ENCODE measurements at places on chromosomes 6 and 20.

- DNase-seq = no peak
Observed at GRCh38 chr6:29561091-29561490, 1.6 kb upstream of the UBD start.

DNA sequence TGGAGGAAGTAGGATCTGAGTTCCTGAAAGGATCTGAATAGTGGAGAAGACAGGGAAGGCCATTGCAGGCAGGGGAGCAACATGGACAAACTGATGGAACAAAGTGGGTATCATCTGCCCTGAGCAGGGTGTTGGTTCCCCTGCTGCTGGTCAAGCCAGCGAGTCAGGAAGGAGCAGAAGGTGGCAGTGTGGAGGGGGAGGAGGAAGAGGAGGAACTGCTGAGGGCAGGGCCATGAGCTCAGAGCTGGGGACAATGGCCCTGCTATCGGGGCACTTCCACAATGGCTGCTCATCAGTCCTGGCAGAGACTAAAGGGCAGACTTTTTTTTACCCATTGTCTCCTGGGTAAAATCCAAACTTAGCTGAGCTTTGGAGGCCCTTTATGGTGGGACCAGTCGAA, 13.6 kb downstream of the CNBD2 start:
- no peak for DNase-seq

- no peak for DNase-seq
Observed at GRCh38 chr6:165663736-165664558, 906 bp upstream of the PDE10A start.

- no peak for DNase-seq
Observed at GRCh38 chr20:8194721-8195120, 62.7 kb downstream of the PLCB1 start.

DNA sequence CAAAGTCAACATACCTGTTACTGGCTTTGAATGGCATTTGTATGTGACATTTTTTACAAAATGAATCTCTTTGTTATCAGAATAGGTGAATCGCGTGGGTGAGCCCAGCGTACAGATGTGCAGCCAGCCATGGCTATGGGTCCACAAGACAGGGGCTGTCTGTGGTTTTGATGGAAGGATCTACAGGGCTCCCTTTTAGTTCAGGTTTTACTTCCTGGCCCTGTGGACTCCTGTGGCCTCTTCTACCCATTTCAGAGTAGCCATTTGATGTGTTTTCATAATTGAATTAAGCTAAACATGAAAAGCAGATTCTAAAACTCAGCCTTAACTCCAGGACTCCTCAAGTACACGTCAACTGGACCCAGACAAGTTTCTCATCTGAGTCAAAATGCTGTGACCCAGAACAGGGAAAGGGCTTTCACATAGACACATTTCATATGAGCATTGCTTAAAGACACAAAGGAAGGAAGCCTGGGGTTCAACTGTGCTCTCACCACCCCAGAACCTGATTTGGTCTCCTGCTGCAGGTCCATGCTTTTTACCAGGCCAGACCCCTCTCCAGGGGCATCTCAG, 105.3 kb upstream of the NAA20 start:
- no peak for DNase-seq

DNA sequence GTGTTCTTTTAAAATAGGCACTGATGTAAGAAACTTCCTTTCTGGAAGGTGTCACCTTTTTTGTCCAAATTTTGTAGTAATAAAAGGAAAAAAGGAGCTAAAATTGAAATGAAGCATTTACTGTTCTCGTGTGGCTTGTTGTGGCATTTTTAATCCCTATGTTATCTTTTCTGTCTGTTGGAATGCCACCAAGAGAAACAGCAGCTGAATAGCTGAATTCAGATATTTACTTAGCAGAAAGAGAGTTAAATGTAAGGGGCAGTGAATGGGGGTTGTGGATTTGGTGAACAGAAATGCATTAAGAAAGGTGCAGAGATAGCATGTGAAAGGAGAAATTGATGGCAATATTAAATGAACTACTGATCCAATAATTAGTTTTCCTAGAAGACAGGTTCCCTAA, 573.6 kb upstream of the EPHA7 start:
- DNase-seq = no peak

GRCh38 chr6:3585320-3585935, 128.6 kb upstream of the SLC22A23 start:
- DNase-seq = no peak

- no peak for DNase-seq
Observed at GRCh38 chr20:24160563-24161281, 172.1 kb upstream of the GGTLC1 start.

DNA sequence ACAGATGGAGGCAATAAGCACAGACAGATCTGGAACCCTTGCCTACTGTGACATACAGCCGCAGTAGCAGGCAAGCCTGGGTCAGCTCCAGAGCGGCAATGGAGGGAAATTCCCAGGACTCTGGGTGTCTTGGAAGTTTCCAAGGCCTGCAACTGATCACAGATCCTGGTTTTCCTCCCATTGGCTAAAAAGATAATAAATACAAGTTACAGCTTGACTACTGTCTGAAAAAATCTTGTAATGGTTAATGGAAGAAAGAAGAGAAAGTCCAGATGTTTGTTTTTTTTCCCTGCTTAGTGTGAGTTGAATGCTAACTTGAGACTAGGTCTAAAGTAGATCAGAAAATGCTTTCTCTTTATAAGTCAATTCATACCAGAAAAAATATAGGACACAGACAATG, 307.6 kb downstream of the ALDH8A1 start:
- DNase-seq = no peak

GRCh38 chr6:17725083-17725482, 18.4 kb upstream of the NUP153 start:
- DNase-seq = no peak

- no peak for DNase-seq
Observed at GRCh38 chr6:17912521-17912920, 74.9 kb downstream of the KIF13A start.

DNA sequence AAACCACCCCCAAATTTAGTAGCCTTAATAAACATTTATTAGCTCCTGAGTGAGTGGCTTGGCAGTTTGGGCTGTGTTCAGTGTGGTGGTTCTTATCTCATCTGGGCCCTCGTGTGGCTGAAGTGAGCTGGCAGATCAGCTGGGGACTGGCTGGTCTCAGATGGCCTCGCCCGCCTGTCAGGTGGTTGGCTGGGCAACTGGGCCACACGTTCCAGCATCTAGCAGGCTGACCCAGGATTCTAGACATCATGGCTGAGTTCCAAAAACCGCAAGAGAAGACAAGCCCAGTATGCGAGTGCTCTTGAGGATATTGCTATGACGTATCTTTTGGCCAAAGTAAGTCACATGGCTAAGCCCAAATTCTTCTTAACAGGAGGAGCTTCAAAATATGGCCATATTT, 28.9 kb downstream of the EIF2S2 start:
- no peak for DNase-seq

- DNase-seq = no peak
Observed at GRCh38 chr6:130466748-130467061, 100.9 kb downstream of the TMEM200A start.

- DNase-seq = no peak
Observed at GRCh38 chr6:152595499-152595898, 41.7 kb downstream of the SYNE1 start.

- DNase-seq = no peak
Observed at GRCh38 chr6:53723331-53723730, 57.8 kb upstream of the KLHL31 start.

DNA sequence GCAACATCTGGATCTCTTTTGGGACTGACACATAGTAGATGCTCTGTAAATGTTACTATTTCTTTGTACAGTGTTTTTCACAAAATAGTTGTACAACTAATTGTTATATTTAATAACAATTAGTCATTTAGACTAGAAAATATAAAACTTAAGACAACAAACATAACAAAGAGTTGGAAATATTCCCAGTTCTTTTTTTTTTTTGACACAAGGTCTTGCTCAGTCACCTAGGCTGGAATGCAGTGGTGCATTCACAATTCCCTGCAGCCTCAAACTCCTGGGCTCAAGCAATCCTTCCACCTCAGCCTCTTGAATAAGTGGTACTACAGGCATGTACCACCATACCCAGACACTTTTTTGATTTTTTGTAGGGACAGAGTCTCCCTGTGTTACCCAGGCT, 105.8 kb downstream of the UTRN start:
- DNase-seq = no peak

DNA sequence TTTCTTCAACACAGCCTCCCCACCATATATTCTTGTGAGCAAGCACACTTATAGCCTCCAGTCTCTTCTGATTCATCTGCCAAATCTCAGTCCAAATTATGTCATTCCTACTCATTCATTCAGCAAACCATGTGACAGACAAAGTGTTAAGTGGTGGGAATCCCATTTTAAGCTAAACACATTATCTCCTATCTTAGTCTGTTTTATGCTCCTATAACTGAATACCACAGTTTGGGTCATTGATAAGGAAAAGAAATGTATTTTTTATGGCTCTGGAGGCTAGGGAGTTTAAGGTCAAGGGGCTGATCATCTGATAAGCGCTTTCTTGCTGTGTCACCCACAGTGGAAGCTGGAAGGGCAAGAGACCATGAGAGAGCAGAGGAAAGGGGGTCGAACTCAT, 23.9 kb upstream of the SMIM13 start:
- no peak for DNase-seq

DNA sequence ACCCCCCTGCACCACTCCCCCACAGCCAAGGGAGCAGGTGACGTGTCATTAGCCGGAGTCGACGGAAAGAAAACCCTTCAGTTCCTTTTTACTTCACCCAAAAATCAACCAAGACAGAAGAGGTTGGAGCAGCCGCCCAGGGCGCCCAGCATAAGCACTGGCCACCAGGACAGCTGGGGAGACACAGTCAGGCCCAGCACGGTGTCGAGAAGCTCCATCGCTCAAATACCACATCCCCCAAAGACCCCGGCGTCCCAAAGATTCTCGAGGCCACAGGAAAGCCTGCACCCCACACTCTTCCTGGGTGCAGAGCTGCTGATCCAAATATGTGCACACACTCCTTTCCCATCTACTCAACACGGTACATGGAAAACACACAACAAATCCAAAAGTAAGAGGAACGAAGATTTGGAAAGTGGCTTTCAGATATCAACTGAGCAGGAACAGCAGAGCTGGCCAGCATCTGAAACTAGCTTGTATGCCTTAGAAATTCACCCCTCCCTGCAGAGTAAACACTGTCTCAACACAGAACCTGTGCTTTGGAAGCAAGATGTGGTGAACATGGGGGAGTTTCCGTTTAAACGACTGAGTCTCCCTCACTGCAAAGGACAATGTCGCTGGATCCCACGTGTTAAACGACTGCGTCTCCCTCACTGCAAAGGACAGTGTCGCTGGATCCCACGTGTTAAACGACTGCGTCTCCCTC, 54.6 kb downstream of the DLL1 start:
- no peak for DNase-seq

DNA sequence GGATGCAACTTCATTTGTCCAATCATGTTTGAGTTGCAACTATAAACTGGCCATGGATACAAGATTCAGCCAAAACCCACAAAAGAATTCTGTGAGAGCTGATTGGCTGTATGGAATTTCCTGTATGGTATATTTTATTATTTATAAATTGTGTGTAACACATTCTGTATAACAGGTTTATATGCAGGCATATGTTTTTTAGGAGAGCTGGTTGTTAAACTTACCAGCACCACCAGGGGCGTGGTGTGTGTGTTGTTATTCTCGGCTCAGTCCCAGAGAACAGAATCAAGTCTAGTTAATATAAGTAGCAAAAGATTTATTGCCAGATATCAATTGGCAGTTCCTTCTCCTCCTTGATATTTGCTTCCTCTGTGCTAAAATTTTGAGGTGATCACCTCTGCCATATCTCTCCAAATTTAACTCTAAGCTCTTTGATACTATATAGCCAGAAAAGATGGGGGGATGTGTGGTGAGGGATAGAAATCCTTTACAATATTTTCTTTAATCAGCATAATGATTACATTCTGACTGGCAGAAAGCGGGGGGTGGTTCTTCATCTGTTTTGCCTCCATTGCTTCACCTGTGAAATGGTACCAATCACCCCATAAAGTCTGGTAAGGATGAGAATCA, 22.9 kb downstream of the CNBD2 start:
- DNase-seq = no peak

DNA sequence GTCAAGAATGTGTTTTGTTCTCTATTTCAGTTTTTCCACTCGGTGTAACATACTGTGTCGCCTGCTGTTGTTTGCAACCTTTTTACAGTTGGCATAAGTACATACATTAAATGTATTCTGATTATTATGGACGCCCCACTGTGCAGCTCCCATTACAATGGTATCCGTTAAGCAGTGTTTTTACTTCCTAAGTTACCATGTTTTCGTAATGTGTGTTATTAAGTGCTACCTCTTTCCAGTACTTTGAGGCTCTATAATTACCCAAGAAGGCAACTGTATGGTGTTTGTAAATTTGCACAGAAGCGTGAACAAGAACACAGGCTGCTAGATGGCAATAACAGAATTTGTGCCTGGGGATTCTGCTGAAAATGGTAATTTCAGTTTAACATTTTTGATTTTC, 568.0 kb upstream of the MARCKS start:
- no peak for DNase-seq

DNA sequence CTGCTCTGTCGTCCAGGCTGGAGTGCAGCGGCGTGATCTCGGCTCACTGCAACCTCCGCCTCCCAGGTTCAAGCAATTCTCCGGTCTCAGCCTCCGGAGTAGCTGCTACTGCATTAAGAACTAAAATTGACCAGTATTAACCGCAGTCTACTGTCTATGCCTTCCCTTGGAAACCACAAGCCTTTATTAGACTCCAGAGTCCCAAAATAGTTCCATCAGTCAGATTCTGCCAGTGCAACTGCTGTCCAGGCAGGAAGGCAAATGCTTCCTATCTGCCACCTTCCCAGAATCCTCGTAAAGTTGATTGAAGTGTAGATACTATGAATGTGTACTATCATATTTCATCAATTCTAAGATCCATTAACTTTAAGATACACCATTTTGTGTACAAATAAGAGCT, 16.7 kb downstream of the KAT14 start:
- no peak for DNase-seq

DNA sequence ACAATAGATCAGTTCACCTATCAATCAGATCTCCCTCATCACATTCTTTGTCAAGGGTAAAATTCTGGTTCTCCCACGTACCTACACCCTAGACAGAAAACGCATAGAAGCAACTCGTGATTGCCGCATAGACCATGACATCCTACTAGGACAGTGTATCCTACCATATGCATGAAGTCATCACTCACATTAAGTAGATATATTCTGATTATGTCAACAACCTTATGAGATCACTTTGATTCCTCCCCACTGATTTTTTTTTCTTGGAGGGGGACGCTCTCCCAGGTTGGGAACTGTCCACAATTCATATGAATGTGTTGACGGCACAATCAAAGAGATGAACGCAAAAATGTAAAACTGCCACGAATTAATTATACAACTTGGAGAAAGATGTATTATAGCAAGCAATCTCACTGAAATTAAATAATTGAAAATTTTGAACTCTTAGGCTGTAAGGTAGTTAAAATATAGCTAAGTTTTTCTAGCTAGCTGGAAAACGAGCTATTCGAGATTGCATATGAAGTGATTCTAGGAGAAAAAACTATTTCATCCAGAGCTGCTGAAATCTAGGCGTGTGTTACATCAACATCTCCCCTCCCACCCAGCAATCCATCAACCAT, 82.5 kb upstream of the CCDC28A start:
- no peak for DNase-seq

All from activated T-cell treated with anti-CD3 and anti-CD28 coated beads for 48 hours (primary cell).